ENCODE measurements at places on chromosomes 4 and X. TPM values are rescaled to one million over a fixed set of nuclear protein-coding genes. Genes with fewer than 3 reads are reported as not detected.

MGST2 gene
- total RNA-seq = 117 TPM

TRIM61 gene
- total RNA-seq = not detected

SNCA gene
- total RNA-seq = 140 TPM

DCAF8L2 gene
- total RNA-seq = not detected

GAGE2A gene
- not detected for total RNA-seq

ART3 gene
- total RNA-seq = not detected

ARFIP1 gene
- 34.5 TPM for total RNA-seq

HGFAC gene
- total RNA-seq = 0.51 TPM

ATXN3L gene
- not detected for total RNA-seq

RTL5 gene
- 0.47 TPM for total RNA-seq

LARP1B gene
- total RNA-seq = 21.2 TPM

MSX1 gene
- 9.0 TPM for total RNA-seq

HSFX3 gene
- not detected for total RNA-seq

AKAP14 gene
- not detected for total RNA-seq

GYG2 gene
- total RNA-seq = 0.68 TPM

PCDH10 gene
- 0.14 TPM for total RNA-seq

CNGA1 gene
- not detected for total RNA-seq

SSX2 gene
- total RNA-seq = not detected

PDCL2 gene
- total RNA-seq = not detected

GATB gene
- 18.7 TPM for total RNA-seq

MAOA gene
- 161 TPM for total RNA-seq

APOO gene
- total RNA-seq = 5.6 TPM

TMPRSS11B gene
- total RNA-seq = not detected

SLC10A6 gene
- 0.85 TPM for total RNA-seq

SLC30A9 gene
- 66.9 TPM for total RNA-seq

Data from dermis blood vessel endothelial cell (primary cell).